ENCODE measurements at places on chromosomes 3 and 15. TPM values are rescaled to one million over a fixed set of nuclear protein-coding genes. Genes with fewer than 3 reads are reported as not detected.

The NANOGP8 gene
- polyA plus RNA-seq: not detected

The C15orf62 gene
- polyA plus RNA-seq: 0.15 TPM

The DPPA2 gene
- polyA plus RNA-seq: not detected

The MME gene
- polyA plus RNA-seq: 0.49 TPM

The FBLN2 gene
- polyA plus RNA-seq: 4.1 TPM

The PFKFB4 gene
- polyA plus RNA-seq: 13.7 TPM

The FRMD4B gene
- 15.1 TPM for polyA plus RNA-seq

The GOLGA8A gene
- polyA plus RNA-seq: 3.2 TPM

The GXYLT2 gene
- 0.36 TPM for polyA plus RNA-seq

The MAP1A gene
- 0.04 TPM for polyA plus RNA-seq

The DAZL gene
- not detected for polyA plus RNA-seq

The MIX23 gene
- 78.6 TPM for polyA plus RNA-seq

The ADGRG7 gene
- not detected for polyA plus RNA-seq

The FOXL2NB gene
- polyA plus RNA-seq: 0.12 TPM

The CTDSPL gene
- polyA plus RNA-seq: 35.8 TPM

GRCh38 chr15:73873889-73874511 lies 636 bp downstream of the TBC1D21 start:
- peak; percentile 9 for DNase-seq

GRCh38 chr15:45268135-45268534 lies 16.1 kb downstream of the SLC28A2 start:
- DNase-seq: peak; percentile 9

DNA sequence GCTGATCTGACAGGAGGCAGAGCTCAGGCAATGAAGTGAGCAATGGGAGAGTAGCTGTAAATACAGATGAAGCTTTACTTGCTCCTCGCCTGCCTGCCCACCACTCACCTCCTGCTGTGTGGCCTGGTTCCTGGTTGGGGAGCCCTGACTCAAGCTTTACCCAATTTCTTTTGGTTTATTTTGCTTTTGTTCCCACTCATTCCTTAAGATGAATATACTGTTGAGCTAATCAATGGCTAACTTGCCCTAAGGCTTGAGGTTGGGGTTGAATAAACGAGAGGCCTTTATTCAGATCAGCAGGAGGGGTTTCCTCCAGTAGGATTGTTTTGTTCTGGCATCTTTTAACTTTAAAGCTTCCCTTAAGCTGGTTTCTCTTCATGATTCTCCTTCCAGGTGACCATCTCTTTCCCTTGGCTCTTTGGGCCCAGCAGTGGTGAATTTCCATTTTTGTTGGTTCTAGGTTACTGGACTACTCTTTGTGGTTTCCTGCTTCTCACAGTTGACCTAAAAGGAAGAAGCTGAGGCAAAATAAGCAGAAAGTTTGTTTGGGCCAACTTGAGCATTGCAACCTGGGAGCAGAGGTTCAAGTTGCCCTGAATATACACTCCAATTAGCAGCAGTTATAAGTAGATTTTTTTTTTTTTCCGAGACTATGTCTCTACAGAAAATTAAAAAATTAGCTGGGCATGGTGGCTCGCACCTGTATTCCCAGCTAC lies 44.4 kb downstream of the STARD9 start:
- DNase-seq: no peak

- no peak for DNase-seq
Measured at GRCh38 chr3:96449346-96449745, 365.0 kb upstream of the EPHA6 start.

DNA sequence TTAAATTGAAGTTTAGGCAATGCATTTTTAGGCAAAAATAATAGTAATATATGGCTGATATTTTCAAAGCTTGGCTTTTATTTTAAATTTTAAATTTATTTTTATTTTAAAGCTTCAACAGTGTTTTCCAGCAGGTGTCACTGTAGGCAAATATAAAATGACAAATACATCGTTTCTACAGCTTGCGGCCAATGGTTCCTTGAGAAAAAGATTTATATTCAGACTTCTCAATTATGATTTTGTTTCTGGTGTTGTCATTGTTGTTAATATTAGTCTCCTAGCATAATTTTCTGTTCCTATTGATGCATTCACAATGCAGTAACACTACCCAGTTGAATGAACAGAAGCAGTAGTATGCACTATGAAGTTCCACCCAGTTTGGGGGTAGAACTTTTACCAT lies 220.7 kb upstream of the DNAJC19 start:
- DNase-seq: no peak

DNA sequence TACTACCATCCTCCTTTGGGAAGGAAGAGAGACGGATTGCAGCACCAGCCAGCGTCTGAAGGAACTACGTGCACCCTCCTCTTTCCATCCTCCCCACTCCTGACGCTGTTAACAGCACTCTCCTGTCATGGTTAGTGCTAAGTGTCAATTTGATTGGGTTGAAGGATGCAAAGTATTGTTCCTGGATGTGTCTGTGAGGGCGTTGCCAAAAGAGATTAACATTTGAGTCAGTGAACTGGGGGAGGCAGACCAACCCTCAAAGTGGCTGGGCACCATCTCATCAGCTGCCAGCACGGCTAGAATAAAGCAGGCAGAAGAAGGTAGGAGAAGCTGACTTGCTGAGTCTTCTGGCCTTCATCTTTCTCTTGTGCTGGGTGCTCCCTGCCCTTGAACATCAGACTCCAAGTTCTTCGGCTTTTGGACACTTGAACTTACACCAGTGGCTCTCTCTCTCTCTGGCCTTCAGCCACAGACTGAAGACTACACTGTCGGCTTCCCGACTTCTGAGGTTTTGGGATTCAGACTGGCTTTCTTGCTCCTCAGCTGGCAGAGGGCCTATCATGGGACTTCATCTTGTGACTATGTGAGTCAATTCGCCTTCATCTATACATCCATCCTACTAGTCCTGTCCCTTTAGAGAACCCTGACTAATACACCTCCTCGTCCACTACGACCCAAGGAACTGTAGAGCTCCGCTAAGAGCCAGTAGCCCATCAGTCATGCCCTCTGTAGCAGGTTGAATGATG lies 128.2 kb upstream of the HES1 start:
- DNase-seq: no peak

DNA sequence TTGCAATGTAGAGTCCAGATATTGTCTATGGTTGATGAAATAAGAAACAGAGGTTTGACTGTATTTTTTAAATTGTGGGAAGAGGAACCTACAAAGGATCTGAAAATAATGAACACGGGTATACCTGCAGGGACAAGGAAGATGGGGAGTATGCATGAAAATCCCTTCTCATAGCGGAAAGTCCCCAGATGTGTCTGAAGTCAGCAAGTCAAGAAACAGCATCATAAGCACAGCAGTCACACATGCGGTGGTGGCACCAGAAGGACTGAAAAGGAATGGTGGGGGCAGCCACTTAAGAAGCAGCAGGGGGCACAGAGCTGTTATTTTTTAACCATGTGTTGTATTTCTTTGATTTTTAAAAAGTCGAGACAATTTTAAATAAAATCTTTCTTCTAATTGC lies 4.7 kb downstream of the MRPS11 start:
- no peak for DNase-seq

GRCh38 chr15:59792359-59792758 lies 103.2 kb upstream of the BNIP2 start:
- DNase-seq: no peak

- peak; percentile 17 for DNase-seq
Measured at GRCh38 chr3:109806929-109807328, 469.6 kb upstream of the DPPA4 start.
